ENCODE measurements at places on chromosomes 2 and 18.

GRCh38 chr18:500632-501405 lies at the start of gene COLEC12:
COLEC12 (minus strand) TSS chr18:500701; CDS start chr18:500514, 187 bp downstream.
- no peak for DNase-seq

DNA sequence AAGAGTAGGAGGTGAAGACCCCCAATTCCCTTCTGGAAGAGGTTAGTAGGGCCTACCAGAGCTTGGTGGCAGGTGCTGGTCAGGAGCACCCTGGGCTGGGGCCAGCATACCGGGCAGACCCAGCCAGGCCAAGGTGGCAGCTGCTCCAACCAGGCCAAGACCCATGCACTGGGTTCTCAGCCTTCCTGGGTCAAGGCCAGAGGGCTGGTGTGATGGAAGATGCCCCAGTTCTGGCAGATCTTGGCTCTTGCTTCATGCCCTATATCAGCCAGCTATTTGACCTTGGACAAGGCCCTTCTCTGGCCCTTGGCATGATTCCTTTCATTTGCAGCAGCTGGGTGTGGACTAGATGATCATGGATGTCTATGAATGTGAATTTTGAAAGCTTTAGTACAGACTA lies 57.7 kb downstream of the PRKCE start:
- DNase-seq: no peak

DNA sequence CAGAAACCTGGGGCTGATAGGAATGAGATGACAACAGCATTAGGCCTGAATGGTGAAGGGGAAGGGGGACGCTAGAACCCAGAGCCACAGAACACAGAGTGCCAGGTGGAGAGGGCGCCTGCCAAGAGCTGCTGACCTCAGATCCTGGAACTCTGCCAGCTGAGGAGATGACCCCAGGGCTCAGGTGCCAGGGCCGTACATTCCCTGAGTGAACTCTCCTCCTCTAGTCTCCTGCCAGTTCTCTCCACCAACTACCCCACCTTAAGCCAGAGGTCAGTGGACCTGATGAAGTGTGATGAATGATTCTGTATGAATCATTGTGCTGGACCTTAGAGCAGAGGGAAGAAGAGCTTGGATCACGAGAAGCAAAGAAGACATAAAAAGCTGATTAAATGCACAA lies 1582.2 kb upstream of the ACVR2A start:
- no peak for DNase-seq

DNA sequence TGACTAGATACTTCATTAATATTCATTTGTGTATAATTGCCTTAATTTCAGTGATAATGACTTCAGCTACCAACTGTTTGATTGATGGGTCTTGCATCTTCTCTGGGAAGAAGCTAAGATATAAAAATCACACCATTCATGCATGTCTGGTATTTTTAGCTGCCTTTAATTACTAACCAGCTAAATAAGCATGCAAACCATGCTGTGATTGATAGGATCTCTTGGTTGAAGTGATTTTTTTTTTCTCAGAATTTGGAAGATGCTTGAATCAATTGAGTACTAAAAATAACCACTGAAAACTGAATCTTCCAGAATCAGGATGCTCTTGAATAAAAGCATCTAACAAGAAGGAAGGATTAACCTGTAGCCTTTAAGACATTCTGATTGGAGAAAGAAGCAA lies 668.8 kb downstream of the TDRD15 start:
- no peak for DNase-seq

GRCh38 chr2:953975-954686 lies 3.5 kb downstream of the SNTG2 start:
- DNase-seq: no peak

DNA sequence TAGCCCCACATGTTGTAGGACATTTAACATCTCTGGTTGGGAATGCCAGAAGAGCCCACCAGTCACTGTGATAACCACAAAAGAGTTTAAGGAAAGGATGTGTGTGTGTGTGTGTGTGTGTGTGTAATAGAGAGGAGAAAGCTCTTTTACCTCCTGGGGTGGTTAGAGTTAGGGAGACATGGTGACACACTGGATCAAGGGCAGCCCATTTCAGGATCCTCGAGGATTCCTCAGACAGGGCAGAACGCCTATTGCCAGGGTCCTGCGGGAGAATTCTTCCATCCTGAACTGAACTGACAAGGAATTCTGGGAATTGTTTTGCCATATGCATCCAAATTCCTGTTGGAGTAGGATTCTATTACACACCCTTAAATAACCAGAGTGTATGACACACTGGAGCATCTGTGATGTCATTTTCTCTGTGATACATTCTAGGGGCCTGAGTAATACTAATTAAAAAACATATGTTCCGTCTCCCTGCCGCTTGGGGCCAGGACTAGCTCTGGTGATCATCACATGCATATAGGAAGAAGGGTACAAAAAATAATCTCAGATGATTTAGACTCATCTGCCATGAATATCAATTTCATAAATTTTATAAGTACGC lies 156.4 kb upstream of the MMADHC start:
- no peak for DNase-seq

DNA sequence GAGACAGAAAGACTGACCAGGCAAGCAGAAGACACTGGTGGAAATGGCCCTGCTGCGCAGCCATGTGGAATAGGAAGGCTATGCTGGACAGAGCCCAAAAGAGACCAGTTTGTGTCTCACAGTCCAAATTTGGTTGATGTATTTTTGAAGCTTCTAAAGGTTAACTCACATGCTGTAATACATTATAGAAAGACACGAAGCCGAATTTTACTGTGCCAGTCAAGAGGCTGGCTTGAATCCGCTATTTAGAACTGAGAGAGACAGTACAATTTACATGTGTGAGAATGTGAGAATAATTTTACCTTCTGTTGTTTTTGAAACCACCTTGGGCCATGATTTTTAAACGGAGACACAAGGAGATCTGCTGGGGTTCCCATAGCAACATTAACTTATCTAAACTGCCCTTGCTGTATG lies 113.6 kb downstream of the METTL8 start:
- DNase-seq: no peak

DNA sequence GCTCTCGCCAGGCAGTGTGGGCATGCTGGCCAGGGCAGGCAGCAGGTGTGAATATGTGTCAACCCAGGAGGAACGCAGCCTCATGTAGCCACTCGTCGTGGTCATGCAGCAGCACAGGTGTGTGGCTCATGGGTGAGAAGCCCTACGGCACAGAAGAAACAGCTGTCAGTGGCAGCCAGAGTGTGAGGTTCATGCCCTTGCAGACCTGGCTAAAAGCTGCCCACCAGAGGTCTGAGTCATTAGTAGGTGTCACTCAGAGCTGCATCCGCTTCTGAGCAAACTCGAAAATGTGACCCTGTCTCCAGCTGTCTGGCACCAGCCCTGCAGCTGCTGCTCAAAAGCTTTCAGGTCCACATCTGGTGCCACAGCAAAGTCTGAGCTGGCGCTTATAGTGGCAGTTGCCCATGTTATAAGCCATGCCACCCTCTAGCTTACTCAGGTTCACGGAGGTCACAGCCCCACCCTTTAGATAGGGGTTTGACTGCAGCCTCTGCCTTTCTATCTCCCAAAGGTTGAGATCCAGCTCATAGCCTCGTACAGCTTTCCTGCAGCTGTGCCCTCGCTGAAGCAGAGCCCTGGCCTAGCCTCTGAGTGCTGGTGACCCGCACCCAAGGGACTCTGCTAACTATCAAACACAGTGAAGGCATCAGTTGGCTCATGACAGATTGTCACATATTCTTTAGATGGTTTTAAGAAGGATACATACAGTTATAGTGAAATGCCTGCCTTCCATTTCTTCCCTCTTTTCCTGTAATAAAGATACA lies 195.0 kb downstream of the CCDC102B start:
- DNase-seq: no peak

DNA sequence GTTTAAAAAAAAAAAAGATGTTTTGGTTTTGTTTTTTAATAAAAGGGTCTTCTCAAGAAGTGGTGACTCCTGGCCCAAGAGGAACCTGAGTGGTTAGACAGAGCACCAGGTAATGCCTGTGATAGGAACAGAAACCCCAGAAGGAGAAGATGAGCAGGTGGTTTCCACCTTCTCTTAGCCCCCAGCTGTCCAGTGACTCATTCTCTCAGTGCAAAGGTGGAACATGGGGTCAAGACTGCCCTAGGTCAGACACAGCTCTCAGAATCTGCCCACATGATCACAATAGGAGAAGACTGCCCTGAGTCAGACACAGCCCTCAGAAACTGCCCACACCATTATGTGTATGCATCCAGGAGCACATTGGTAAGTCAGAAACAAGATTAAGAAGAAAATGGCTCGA lies 61.8 kb downstream of the TBC1D8 start:
- no peak for DNase-seq

GRCh38 chr18:13570856-13571495 lies 155.4 kb downstream of the FAM210A start:
- DNase-seq: no peak

DNA sequence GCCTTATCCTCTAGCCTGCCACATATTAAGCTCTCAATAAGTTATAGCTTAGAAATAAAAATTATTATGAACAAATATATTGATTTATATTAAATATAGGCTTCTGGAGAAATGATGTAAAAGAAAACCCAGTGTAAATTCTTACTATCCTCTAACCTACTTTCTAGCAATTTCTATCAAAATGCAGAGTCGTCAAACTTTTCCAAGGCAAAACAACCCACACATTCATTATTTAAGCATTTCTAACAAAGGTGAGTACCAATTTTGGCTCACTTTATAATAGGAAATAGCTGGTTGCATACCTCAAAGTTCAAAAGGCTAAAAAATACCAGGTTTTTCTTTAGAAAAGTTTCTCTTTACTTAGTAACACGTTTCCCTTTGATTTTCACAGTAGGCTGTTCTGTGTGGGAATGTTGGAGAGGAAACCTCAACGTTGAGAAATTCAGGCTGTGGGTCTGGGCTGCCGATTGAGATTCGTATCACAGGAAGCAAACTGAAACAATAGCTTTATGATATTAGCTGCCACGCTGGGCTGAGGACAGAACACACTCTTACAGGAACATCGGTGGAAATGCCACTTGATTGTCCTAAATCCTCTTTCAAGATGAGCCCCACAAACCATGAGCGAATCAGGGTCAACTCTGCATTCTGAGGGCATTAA lies 53.0 kb downstream of the EPAS1 start:
- DNase-seq: no peak
